Ecto neural progenitor cell (in vitro differentiated cells): ENCODE measurements at places on chromosomes 13 and 19.

DNA sequence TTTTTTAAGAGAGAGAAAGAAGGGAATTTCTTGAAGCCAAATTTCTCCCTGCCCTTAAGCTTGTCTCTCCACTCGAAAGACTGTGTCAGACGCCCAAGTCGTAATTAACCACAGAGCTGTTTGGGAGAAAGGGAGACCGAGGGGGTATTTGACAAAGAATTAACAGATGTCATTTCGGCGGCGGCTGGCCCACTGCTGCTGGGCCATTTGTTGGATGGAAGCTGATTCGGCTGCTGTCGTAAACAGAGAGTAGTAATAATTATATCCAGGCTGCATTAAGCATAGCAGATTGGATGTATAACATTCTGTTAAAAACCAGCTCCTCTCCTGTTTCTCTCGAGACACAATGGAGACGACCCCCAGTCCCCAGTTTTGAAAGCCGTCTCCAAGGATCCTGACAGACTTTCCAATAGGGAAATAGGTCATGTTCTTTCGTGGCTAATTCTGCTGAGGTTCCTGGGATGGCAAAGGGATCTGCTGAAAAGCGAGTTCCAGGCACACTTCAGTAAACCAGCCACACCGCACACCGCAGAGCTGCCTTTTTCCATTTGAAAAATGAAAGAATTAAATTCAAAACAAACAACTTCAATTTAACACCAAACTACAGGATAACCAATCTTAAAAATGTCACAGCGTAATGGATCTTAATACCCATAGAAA is 71.5 kb downstream of the KCTD15 start:
- DNase-seq: peak; percentile 36

DNA sequence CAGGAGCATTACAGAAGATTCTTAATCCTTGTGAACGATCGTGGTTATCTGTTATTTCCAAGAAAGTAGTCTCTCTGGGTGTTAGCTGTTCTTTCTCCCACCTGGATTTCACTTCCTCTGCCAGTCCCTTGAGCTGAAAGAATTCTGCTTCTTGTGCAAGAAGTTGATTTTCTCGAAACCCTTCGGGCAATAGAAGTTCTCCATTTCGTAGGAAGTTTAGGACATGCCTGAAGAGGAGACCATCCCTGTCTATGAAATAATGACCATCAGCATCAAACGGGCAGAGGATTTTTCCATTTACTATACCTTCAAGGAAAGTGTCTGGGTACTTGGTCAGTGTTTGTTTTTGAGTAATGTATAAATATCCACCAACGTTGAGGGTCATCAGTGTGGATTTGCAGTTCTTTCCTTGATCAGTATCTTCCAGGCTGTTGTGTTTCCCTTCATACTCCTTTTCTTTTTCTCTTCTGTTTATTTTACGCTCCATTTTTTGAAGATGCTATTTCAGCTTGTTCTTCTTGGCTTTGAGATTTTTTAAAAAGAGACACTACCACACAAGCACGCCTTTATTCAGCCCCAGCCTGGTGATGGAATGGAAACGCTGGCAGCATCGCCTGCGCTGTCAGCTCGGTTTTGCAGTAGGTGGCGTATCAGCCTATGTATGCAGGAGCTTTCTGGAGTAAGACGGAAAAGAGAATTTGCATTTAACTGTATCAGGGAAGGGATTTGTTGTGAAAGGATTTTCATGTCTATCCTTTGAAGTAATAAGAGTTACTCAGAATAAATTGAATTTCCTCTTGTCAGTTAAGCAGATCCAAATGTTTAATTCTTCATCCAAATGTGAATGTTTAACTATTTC is 6.5 kb downstream of the KCTD4 start:
- no peak for DNase-seq

DNA sequence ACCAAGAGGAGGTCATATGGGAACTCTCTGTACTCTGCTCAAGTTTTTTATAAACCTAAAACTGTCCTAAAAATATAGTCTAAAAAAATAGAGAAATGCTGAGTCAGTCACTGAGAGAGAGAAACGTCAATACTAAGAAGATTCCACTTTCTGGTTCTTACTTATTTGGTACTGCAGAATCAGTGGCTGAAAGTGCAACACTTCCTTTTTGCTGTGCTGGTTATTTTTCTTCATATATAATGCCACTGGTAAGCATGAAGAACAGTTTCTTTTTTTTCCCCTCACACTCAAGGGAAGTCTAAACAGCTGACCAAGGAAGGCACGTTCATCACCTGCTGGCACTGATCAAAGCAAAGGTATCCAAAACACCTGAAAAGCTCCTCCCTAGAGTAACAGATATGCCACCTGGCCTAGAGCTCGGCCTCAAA is 44.3 kb upstream of the N4BP2L1 start:
- DNase-seq: no peak

- DNase-seq: peak; percentile 66
Measured at GRCh38 chr13:97855570-97856303, 97.7 kb upstream of the IPO5 start.

DNA sequence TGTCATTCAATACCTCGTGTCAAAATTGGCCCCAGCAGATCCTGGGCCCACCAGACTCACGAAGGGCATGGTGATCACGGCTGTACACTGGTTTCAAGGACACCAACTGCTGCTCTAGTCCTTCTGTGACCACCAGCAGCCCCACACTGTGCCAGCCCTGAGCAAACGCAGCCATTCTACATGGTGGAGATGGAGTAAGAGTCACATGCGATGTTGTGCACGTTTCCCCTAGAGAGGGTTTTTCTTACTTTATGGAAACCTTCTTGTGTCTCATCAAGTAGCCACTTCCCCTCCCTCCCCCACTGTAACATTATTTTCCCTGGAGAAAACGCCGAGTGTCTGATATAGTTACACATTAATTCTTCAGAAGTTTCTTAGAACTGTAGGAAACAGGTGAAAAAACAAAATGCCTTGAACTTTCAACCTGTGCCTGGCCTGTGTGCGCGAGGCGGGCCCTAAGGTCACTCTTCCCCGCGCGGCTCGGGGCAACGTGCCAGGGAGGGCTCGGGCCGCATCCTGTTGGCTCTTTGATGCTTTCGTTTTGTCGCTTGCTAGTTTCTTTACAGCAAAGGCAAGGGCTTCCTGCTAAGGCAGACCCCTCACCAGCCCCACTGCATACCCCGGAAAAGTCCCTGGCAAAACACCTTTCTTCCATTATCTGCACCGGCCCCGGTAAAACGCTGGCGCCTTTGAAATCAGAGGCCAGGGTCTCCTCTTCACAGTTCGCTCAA is 44.6 kb downstream of the GGACT start:
- DNase-seq: no peak

GRCh38 chr13:97692628-97693027 is 258.7 kb downstream of the RAP2A start:
- no peak for DNase-seq

GRCh38 chr13:44147648-44148047 is 226.0 kb upstream of the SERP2 start:
- no peak for DNase-seq

DNA sequence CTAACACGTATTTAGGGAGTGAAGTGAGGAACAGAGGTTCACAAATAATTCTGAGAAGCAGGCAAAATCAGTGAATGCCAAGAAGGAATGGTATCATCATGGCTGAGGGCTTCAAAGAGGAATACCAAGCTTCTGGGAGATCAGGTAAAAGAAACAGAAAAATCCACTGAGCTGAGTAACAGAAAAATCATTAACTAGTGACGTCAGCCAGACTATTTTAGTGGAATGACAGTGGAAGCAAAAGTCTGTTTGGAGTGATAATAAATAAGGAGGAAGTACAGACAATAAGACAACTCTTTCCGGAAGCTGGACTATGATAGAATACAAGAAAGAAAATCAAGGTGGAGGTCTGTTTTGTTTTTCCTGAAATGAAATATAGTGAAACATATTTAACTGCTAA is 83.5 kb downstream of the SACS start:
- DNase-seq: no peak

DNA sequence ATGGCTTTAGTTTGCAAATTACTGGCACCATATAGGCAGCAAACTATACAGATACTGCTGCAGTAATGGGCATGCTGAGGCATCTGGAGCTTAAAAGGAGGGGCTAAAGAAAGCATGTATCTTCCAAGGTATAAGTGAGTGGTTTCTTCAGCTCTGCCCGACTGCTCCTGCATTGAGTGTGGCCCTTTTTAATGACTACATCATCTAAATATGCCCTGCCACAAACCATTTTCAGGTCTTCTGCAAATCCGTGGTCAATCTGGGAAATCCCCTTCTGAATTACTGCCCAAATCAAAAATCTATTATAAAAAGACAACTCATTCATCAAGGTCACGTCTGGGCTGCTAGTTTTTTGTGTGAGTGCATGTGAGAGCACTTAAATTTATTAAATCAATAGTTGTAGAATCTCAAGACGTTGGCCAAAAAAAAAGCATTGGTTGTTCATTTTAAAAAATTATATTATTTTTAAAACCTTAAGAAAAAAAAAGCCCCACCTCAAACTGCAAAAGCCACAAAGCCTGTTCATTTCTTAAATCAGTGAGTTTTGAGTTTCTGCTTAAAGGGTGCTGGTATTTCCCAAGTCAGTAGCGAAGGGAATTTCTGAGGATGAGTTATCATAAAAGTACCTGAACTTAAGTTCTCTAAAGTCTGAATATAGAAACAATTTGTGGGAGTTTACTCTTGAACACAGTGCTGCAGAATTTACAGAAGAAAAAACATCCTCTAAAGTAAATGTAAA is 16.3 kb downstream of the LCP1 start:
- no peak for DNase-seq
